Motor neuron (in vitro differentiated cells): ENCODE measurements at places on chromosomes 3 and 15.

DNA sequence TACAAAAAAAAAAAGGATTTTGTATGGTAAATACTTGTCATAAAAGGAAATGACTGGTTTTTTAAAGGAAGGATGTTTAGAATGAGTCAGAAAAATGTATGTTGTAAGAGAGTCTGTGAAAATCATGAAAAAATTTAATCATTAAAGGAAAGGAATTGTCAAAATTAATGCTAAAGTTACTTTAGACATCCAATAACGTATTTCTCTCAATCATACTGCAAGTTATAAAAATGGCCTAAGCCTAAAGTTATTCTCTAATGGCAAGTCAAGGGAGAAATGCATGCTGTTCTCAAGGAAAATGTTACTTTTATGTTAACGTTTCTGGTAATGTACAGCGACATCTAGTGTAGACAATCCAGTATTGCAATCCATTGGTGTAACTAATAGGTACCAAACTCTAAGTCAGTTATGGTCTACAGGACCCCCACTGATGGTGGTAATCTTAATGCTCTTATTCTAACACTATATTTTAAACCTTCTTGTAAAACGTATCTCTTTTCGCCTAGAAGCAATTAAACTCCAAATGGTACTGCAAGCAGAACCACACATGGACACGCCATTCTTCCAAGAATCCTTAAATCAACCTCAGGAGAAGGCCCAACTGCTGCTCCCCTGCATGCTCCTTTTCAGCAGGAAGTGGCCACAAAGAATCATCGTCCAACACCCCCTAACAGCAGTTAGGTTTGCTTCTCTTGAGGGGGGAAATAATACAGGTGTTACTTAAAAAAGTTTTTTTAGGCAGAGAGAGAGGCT is 35.2 kb downstream of the NCEH1 start:
- ATAC-seq, result no peak

- ATAC-seq, result peak; percentile 95
Observed at GRCh38 chr15:71374607-71375352, 259.5 kb downstream of the THSD4 start.

GRCh38 chr3:51813539-51813938 is 34.5 kb upstream of the IQCF6 start:
- no peak for ATAC-seq

GRCh38 chr3:172357850-172358754 is 90.2 kb downstream of the GHSR start:
- ATAC-seq, result peak; percentile 34

DNA sequence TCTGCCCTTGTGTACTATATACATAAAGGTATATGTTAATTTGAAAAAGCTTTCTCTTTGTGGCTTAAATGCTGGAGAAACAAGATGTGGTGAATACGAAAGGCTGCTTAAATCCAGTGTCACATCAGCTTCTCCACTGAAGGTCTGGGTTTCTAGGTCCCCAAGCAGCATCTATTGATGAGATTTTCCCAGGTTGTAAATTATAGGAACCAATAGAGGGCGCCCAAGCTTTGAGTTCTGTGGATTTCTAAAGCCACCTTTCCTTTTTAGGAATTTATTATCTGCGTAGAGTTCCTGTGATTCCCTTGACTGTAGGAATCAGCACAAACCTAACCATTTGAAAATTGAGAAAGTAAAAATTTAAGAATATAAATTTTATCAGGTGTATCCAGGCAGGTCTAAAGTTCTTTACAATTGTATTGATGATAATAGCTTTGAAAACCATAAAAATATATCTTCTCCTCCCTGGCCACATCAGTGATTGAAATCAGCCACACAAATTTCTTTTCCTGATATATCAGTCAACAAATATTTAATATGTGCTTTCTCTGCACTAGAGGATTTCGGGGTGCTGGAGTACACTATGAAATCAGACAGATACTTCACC is 88.3 kb upstream of the ADAMTSL3 start:
- ATAC-seq, result no peak

DNA sequence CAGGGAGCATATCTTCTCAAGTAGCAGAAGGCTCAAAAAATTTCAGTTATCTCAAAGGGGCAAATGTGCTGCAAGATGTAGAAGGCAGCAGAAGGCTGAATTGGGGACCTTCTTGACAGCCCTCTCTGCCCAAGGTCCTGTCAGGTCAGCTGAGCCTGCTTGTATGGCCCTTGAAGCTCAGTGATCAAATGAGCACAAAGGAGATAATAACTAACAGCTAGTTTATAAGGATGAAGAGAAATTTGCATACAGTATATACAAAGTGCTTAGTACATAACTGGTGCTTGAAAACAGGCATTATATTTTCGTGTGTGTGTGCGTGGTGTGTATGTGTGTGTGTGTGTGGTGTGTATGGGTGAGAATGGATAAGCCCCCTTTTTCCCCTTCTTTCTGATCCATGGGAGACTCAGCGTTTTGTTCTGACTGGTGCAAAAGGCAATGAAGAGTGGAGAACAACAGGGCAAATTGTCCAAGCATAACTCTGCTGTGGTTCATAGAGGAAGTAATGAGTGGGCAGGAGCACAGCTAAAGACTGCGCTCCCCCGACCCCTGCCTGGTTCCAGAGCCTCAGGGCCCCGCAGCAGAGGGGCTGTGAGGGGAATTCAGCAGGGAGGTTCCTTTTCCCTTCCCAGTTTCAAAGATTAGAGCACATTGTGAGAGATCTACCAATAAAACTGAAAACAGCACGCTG is 356.8 kb upstream of the NR2F2 start:
- ATAC-seq, result no peak

DNA sequence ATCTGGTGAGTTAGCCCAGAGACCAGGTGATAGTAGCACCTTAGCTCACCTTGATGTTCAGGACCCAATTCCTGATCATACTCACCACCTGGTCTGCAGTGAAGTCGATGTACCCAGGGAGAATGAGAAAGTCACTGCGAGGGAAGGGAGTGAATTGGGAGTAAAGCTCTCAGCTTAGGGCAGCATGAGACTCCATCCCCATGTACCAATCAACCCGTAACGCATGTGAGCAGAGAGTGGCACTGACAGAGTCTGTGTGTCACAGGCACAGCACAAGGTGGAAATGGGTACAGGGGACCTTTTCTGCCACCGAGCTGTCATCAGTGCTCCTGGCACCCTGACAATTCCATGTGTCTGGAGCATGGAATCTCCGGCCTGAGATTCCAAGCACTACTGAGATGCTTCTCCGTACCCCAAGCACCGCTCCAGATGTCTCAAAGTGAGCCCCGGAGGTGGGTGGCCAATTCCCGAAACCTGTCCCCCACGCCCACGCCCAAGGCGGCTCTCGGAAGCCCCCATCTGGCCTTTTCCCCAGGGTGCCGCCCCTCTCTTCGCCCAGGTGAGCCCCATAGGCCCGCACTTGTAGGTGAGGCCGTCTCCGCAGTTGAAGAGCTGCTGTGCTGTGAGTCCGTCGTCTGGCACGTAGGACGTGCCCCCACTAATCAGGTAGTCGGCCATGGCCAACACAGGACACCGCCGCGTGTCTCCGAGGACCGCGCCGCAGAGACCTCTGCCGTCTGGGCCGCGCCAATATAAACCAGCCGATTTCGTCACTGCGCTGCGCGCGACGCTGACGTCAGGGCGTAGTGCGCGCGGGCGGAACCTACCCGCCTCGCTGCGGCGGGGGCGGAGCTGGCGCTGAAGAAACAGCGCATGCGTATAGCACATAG is at the start of gene IMPDH2:
TSS of gene IMPDH2 (minus strand) at position 726 of the 890 bp plus-strand sequence. CDS start at position 678, 48 bp downstream.
- peak; percentile 92 for ATAC-seq

DNA sequence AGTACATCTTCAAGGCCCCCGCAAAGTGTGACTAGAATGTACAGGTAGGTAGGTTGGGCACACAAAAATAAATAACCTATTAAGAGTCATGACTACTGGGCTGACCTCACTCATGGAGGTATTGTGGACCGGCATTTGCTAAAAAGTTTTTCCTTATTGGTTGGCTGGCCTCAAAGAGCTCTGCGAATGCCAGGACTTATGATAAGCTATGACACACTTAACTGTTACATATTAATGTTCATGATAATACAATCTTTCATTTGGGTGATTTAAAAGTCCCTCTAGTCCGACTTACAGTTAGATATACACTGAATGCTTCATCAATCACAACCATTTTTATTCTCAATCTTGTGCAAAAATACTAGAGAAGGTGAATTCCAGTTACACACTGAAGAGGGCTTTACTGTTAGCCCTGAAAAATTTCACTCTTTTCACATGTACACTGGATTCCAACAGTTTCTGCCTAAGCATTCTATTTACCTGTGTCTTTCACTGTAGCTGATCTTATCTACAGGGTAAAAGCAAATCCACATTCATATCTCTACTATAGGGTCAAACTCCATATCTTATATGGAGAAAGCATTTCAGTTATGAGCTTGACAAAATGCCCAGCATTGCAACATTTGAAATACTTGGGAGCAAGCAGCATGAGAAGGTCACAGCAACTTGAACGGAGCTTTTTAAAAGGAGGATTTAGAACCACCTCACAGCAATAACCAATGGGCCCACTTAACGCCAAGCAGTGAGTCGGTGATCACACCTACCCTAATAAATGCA is 329.1 kb downstream of the FOXP1 start:
- ATAC-seq, result no peak

- ATAC-seq, result peak; percentile 55
Observed at GRCh38 chr3:157639756-157640426, 136.7 kb upstream of the VEPH1 start.

DNA sequence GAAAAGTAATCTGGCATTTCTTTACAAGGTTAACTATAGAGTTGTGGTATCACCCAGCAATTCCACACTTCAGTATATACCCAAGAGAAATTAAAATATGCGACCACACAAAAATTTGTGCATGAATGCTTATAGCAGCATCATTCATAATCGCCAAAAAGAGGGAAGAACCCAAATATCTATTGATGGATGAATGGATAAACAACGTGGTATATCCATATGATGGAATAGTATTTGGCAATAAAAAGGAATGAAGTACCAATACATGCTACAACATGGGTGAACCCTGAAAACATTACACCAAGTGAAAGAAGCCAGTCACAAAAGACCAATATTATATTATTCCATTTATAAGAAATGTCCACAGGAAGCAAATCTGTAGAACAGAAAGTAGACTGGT is 8.6 kb upstream of the SKOR1 start:
- no peak for ATAC-seq
